Forelimb muscle (tissue), 1 donor: ENCODE measurements at places on chromosomes 6 and 20. TPM values are rescaled to one million over a fixed set of nuclear protein-coding genes. Genes with fewer than 3 reads are reported as not detected.

The EFHC1 gene
- polyA plus RNA-seq = 17.0 TPM

The EYA2 gene
- 1.5 TPM for polyA plus RNA-seq

The SLC32A1 gene
- not detected for polyA plus RNA-seq

DNA sequence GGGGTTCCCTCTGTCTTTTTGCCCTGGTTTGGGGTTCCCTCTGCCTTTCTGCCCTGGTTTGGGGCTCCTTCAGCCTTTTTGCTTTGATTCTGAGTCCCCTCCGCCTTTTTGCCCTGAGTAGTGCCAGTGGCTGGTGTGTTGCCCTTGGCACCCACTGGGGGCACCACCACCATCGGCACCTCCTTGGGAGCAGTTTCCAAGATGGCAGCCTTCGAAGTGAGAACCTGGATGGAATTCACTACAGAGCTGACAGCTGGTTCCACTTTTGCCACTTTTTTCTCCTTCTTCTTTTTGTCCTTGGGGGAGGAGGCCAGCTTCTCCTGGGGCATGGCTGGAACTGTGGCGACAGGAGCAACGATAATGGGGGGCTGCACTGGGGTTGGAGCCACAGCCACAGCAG is 22.2 kb downstream of the RRBP1 start:
- no peak for DNase-seq

DNA sequence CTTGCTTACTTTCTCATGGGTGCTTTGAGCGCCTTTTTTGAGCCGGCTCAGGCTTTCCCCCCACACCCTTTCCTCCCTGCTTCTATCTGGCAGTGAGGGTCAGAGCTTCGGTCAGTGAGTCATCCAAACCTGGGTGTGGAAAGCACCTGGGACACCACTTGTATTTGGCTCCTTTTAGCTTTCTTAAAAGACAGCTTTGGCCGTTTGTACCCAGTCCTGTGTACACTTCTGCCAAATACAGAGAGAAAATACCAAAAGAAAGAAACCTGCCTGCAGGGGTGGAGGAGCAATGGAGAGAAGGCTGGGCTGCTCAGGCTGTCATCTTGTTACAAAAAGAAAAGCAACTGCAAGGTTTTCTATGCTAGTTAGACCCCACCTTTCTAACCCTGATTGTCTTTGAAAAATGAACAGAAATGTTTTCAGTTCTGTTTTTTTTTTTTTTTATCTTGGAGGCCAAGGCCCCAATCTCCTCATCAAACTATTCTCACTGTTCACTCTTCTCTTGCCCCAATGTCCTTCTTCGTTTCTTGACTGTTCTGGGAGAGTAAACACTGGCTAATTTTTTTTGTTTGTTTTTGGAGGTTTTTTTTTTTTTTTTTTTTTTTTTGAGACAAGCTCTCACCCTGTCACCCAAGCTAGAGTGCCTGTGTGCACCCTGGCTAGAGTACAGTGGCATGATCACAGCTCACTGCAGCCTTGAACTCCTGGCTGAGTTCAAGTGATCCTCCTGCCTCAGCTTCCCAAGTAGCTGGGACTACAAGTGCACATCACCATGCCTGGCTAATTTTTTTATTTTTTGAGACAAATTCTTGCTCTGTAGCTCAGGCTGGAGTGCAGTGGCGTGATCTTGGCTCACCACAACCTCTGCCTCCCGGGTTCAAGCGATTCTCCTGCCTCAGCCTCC is 76.4 kb downstream of the SSR1 start:
- no peak for DNase-seq

- no peak for DNase-seq
Observed at GRCh38 chr6:170208182-170208601, 82.7 kb downstream of the DLL1 start.

DNA sequence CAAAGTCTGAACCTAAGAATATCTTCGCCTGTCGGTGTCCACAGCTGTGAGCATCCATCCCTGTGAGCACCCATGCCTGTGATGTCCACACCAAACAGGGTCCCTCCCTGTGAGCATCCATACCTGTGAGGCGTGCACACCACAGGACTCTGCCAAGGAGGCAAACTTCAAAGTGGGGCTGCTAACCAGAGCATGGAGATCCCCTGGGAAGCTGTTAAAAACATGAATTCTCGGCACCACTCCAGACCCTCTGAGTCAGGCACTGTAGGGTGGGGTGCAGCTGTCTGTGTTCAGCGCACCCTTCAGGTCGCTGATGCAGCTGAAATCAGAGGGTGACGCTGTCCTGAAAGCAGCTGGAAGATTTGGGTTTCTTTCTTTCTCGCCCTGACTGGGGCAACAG is 85.4 kb upstream of the NXT1 start:
- no peak for DNase-seq

The ELOVL2 gene
- polyA plus RNA-seq = 1.9 TPM

GRCh38 chr6:95094751-95095663 is 482.3 kb upstream of the MANEA start:
- DNase-seq = no peak

DNA sequence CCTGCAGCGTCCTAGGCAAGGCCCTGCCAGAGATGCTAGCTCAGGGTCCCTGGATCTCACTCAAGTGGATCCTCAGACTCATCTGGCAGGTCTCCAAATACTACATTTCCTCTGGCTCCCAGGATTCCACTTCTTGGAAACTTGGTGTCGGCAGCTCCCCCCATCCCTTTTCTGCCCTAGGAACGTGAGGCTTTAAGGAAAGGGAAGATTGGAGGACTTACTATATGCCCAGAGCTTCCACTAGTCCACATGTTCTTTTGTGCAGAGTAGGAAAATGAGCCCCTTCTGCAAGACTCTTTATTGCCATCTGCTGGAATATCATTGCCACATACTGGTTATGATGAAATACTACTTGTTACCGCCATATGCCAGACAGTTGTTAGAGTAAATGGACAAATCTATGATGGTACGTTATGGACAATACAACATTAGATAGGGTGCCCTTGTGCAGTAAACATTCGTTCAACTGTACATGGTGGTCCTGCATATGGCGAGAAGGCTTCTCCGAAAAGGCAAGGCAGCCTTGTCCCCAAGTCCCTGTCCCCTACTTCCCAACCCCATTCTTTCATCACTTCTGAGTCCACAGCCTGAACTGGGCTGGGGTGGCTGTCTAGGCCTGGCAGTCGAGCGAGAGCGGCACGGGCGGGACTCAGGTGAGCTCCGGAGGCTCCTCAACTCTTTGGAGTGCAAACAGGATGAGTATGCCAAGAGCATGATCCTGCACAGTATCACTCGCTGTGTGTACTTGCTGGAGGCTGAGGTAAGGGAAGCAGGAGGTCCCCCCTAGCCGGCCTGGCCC is 780 bp downstream of the ARMC12 start:
- DNase-seq = peak; percentile 73

The TBX18 gene
- polyA plus RNA-seq = 16.8 TPM

The FAM210B gene
- polyA plus RNA-seq = 36.4 TPM

DNA sequence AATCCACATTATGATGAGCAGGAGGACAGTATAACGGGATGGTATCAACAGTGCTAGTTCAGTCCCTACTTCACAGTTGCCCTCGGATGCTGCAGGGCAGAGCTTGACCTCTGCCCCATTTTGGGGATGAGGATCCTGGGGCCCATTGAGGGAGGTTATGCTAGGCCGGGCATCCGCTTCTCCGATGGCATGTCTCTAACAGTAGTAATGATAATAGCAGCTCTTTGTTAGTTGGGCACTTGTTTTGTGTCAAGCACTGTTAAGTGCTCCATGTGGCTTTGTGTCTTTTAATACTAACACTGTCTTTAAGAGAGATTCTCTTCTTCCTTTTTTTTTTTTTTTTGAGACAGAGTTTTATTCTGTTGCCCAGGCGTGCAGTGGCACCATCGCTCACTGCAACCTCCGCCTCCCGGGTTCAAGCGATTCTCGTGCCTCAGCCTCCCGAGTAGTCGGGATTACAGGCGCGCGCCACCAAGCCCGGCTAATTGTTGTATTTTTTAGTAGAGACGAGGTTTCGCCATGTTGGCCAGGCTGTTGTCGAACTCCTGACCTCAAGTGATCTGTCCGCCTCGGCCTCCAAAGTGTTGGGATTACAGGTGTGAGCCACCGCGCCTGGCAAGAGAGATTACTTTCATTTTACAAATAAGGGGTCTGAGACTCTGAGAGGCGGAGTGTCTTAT is 1.1 kb downstream of the MAPRE1 start:
- no peak for DNase-seq

DNA sequence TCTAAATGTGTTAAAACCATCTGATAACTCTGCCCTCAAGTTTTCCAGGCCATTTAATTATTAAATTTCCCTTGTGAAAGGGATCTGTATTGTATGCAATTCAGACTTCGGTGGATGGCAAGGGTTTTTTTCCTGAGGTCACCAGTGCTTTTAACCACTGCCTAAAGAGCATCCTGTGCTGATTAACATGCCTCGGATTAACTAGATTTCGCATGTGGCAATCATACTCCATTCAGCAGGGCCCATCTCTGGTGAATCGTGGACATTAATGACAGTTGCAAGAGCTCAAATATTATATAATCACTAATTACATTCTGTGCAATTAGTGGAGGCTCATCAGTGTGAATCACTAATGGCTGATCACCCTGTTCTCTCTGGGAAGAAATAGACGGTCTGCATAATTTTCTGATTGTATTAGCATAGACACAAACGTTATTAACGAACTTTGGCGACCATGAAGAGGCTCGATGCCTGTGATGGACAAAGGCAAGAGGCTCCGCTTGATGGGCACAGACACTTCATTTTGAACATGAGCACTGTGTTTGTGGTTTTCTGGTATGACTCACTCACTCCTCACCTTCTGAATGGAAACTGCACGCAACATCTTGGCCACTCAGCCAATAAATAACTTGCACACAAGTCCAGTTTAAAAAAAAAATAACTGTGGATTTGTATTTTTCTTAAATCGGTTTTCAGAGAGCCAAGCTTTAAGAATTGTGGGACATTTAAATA is 31.4 kb downstream of the LINC00237 start:
- DNase-seq = no peak

DNA sequence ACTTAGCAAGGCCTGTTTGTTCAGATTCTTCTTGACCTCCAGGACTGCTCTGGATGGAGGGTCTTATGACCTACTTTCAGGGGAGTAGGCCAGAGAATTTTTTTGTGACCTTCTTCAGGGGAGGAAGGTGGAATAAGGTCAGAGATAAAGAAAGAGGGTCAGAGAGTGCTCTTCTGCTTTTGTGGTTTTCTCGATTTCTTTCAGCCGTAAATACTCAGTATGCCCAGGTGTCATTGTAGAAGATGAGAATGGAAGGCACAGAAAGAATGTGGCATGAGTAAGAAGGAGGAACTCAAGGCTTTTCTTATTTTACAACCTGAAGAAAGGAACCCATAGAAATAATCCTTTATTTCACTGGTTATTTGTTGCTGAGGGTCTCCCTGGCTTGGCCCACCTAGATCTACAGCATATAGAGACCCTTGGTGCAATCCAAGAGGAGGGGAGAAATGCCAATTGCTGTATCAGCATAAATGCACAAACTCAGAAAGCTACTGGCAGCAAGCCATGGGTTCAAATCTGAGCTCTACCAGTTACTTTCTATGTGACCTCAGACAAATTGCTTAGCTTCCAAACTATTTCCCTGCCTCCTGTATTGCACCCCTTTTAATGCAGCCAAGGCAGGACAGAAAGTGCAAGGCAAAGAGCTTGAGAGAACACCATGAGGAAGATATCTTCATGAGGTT is 68.0 kb downstream of the OLIG3 start:
- no peak for DNase-seq

DNA sequence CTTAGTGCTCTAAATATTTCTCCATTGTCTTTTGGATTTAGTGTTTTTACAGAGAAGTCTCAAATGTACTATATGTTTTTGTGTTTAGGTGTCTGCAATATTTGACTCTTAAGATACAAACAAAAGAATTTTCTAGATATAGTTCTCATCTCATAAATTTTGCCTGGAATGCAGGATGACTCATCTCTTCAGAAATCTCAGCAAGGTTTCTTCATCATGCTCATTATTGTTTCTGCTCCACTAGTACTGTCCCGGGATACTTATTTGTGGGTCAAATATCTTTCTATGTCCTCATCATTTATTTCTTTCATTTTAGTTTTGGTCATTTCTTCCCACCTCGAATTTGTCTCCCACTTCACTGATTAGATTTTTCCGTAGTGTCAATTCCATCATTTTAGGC is 9.5 kb downstream of the AHI1 start:
- DNase-seq = no peak

DNA sequence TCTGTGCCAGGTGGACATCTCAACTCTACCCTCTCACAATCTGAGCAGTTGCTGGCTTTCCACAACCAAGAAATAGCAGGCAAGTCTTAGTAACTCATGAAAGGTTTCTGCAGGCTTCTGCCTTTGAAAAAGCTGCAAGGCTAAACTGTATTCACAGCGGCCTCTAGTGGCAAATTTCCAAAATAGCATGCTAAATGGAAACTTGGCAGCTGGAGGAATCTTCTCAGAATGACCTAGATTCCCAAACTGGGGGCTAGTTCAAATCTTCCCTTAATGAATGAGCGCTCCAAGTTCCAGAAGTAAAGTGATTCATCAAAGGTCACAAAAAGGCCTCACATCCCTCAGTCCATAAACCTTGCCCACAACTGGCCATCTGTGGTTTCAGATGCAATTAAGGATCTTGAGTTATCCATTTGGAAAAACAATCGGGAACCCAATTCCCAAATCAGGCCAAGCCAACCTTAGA is 11.9 kb upstream of the CPNE5 start:
- DNase-seq = peak; percentile 62

GRCh38 chr6:155974811-155975323 is 519.2 kb upstream of the NOX3 start:
- no peak for DNase-seq

The TMEM217 gene
- polyA plus RNA-seq = 0.71 TPM

GRCh38 chr6:24831771-24832716 is 33.3 kb upstream of the ARMH2 start:
- no peak for DNase-seq

GRCh38 chr20:23000232-23000947 is 34.7 kb upstream of the SSTR4 start:
- DNase-seq = no peak

DNA sequence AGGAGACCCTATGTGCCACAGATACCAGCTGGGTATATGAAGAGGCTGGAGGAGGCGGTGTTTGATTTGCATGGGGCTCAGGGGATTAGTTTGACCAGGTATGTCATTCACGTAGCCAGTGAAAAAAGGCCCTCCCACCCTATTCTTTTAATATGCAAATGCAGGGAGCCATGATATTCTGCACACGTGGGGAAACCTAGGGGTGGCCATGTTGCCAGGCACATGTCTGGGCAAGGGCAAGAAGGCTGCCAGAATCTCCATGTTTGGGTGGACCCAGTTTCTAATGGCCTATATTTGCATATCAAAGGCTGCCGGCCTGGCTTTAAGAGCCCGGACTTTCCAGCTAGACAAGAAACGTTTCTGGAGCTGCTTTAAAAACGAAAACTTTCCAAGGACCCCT is 60.4 kb downstream of the SOX4 start:
- no peak for DNase-seq

GRCh38 chr20:14997791-14998190 is 660.4 kb upstream of the FLRT3 start:
- DNase-seq = no peak

GRCh38 chr6:16837217-16837972 is 76.1 kb upstream of the ATXN1 start:
- no peak for DNase-seq

- DNase-seq = no peak
Observed at GRCh38 chr20:8811801-8812594, 256.9 kb upstream of the PLCB4 start.
